Activated CD8-positive, alpha-beta memory T cell treated with anti-CD3 and anti-CD28 coated beads for 1 hour (primary cell): ENCODE measurements at places on chromosomes 13 and 19.

- DNase-seq, result no peak
These were observed 35.5 kb downstream of the AKAP11 start for GRCh38 chr13:42307461-42307860.

DNA sequence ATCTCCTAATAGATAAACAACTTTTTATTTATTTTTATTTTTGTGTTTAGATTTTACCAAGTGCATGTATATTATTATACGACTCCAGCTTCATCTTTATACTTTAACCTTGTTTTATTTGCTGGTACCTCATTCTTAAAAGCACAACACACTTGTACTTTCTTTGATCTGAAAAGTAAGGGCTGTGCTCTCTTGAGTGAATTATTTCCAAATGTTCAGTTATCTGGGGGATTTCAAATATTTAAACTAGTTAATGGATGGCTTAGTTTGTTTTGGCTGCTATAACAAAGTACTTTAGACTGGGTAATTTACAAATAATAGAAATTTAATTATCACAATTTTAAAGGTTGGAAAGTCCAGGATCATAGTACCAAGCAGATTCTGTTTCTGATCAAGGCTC, 1148.2 kb upstream of the PCDH9 start:
- DNase-seq, result no peak

DNA sequence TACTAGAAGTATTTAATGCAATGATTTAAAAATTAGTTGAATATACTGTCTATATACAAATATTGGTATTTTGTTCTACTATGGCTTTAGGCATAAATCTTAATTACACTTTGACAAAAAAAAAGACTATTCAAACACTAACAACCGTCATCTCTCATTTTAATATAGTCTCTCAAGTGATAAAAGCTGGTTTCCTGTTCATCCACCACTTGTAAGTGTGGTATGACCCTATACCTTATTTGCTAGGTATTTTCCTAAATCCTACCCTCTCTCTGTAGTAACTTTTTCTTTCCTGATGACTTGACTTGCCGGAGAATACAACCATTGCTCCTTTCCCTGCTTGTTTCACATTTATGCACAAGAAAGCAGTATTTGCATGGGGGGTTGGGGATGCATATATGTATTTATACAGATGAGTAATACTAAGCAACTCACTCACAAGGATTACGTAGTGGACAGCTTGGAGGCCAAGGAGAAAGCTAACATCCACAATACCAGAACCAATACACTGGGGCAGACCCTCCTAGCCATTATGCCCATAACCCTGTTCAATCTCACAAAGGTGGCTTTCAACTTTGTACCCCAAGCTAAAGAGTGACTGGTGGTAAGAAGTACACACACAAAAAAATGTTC, 12.7 kb upstream of the EFNB2 start:
- DNase-seq, result no peak

- no peak for DNase-seq
These were observed 23.5 kb downstream of the CFAP97D2 start for GRCh38 chr13:114202581-114202980.

- no peak for DNase-seq
These were observed 27.0 kb upstream of the ZNF492 start for GRCh38 chr19:22606954-22607652.

DNA sequence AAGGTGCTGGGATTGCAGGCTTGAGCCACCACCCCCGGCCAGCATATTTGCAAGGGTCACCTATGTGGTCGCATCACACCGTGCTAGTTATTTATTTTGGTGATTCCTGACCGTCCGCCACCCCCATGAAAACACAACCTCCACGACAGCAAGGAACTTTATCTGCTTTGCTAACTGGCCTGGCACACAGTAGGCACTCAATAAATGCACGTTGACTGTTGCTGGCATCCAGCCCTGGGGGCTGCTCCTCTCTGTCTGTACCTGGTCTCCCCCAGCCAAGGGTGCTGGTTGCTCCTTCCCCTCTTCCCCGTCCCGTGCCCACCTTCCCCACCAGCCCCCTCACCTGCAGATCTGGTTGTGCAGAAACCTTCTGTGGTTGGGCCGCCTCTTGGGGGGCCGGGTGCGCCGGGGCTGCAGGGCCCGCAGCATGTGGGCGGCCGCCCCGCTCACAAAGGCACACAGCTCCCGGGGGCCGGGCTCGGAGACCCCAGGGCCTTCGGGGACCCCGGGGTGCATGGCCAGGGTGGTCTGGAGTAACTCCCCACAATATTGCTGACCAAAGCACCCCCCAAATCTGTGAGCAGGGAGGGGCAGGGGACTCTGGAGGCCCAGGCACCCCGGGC, 401 bp downstream of the C19orf85 start:
- no peak for DNase-seq

DNA sequence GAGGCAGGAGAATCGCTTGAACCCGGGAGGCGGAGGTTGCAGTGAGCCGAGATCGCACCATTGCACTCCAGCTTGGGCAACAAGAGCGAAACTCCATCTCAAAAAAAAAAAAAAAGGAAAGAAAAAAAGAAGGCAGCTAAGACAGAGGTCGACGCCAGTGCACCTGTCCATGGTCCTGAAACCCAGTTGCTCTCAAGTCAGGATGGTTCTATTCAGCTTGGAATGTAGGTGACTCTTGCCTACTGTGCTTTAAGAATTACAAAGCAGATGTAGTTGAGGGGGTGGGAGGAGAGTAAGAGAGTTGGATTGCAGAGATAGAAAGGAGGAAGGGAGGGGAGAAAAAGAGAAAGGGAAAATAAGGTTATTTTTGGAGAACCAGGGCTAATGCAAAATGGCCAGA, 18.7 kb downstream of the CACNG7 start:
- DNase-seq, result no peak

DNA sequence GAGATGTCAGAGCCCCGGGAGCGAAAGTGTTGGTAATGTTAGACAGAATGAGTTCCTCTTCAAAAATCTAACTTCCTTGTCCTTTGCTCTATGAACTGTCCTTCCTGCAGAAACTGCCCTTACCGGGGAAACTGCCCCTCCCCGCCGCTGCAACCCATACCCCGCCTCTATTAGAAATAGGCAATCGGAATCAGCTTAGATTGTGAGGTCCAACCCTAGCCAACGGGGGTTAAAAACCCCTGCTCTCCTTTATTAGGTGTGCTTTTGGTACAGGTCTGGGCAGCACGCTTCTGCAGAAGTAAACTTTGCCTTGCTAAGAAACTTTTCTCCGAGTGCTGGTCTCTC, 11.5 kb upstream of the CAPNS1 start:
- no peak for DNase-seq

DNA sequence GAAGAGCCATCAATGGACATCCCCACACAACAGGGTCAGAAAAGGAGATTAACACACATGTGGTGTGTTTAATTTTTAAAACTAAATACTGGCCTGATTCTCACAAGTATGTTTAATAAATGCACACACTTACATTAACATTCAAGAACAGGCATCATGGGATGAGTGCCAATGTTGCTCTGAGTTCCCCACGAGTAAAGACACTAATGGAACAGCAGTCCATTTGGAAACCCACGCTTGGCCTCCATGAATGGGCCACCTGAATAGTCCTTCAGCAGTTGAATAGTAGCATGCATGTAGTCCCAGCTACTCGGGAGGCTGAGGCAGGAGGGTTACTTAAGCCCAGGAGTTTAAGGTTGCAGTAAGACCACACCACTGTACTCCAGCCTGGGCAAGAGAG, 195.2 kb upstream of the IPO5 start:
- DNase-seq, result no peak

DNA sequence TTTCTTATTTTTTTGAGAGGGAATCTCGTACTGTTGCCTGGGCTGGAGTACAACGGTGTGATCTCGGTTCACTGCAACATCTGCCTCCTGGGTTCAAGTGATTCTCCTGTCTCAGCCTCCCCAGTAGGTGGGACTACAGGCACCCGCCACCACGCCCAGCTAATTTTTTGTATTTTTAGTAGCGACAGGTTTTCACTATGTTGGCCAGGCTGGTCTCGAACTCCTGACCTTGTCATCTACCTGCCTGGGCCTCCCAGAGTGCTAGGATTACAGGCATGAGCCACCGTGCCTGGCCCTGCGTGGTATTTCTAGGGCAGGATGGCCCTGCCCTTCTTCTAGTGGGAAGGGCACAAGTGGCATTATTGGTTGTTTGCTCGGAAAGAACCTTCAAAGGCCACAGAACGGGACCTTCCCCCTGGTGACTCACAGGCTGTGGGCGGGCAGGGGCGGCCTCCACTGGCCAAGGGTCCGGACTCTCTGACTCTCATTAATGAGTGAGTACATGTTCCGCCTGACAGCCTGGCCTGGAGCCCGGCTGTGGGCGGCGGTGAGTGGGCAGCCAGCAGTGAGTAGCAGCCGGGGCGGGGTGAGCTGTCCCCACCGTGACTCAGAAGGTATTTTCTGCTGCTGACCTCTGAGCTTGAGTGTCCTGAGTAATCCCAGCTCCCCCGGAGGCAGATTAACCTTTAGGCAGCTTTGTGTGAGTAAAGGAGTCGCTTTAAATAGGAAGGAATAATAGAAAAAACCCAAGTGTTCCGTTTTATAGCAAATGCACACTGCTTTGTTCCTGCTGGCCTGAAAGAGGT, 5.1 kb downstream of the DOT1L start:
- DNase-seq, result no peak

- no peak for DNase-seq
These were observed 61.0 kb upstream of the CEACAM8 start for GRCh38 chr19:42655748-42656147.

DNA sequence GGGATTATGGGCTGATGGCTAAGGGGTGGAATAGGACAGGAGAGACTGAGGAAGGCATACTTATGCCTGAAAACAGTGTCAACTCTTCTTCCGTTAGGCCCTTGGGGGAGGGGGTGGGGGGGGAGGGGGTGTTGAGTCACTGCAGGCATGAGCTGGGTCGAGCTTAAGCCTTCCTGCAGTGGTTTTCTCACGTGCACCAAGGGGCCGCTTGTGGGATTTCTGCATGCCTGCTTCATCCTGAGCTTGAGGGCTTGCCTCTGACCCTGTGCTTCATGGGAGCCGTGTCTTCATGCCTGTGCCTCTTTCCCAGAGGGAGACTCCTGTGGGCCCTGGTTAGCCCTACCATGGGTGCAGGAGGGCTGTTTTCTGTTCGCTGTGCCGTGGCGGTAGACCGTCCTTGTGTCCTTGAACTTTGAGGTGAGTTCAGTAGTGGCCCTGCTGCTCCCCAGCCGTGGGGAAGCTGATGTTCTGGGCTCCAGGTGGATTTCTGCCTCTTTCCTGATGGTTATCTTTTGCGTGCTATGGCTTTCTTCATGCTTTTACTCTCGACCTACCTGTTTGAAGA, 186.1 kb downstream of the PCCA start:
- no peak for DNase-seq

- DNase-seq, result no peak
These were observed 11.1 kb downstream of the NCLN start for GRCh38 chr19:3196933-3197205.

GRCh38 chr13:67075239-67075638, 154.9 kb downstream of the PCDH9 start:
- no peak for DNase-seq

DNA sequence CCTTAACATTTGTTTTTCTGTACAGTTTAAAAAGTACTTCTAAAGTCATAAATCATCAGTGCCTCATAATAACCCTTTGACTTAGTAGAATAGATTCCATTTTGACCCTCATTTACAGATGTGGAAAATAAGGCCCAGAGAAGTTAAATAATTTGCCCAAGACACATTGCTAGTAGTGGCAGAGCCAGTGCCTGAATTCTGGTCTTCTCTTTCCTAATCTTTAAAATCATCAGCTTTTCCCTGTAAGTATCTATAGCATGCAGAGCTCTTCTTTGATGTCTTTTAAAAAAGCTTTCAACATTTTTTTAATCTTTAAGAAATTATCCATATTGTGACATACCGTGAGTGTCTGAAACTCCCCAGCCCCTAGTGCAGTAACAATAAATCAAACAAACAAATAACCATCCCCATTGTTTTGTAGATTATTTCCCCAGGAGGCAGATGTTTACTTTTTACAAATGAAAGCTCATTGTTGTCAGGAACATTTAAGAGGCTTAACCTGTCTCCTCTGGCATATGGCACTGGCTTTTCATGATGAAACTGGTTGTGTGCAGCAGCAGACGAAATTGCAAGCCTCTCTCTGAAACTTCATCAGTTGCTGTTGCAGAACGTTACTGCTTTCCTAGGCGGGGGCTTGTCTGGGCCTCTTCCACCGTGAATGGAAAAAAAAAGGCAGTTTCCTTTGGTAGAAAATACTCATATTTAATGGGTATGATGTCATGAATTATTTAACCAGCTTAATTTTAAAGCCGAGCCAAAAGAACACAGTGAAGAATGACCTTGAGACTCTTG, 31.7 kb upstream of the PCDH8 start:
- DNase-seq, result no peak

DNA sequence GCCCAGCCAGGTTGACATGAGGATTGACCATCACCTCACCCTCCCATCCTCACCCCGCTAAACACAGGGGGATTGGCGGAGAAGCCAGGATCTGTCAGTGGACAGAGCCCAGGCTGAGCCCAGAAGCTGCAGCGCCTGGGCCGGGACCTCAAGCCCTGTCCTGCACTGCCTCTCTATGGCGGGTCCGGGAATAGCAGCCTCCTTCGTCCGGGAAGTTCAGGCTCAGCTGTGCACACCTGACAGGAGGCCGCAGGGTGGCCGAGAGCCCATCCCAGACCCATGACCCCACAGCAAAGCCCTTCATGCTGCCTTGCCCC, 67.8 kb downstream of the SPACA7 start:
- DNase-seq, result no peak

GRCh38 chr19:11692127-11692790, 46.5 kb downstream of the ZNF823 start:
- DNase-seq, result no peak

GRCh38 chr19:48739404-48740163, 826 bp downstream of the RASIP1 start:
- DNase-seq, result no peak
